ENCODE measurements at places on chromosomes 1 and 21.

DNA sequence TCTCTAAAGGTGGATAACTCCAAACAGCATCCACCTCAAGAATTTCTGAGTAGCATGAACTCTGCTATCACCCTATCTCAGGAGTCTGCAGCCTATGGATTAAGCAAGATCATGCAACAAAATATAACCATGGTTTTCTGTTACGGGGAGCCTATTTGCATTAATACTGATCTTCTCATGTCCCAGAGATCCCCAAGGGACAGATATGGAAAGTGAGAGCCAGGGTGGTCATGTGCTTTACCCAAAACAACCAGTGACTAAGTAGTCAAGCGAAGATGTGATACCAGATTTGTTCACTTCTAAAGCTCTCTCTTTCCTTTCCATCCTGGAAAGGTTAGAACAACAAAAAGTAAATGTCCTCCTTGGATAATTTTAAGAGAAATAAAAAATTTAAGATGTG is 125.1 kb downstream of the PRRX1 start:
- DNase-seq: no peak

GRCh38 chr1:117648015-117648414 is 42.2 kb downstream of the TENT5C start:
- DNase-seq: no peak

- no peak for DNase-seq
Observed at GRCh38 chr1:46575778-46576177, 24.3 kb upstream of the KNCN start.

DNA sequence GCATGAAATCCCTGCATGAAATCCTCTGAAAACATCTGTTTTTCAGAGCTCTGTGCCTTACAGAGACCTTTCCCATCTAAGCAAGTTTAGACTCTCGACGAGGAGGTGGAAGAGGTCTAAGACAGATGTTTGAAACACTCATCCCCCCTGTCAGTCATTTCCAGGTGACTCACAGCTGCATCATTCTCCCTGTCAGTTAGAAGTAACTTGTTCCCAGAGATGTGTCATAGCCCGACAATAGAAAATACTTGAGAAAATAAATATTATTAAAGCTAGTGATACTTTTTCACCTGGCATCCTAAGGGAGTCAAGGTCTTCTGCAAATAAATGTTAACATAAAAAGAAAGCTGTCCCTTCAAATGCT is 41.6 kb upstream of the SEC16B start:
- peak; percentile 24 for DNase-seq

DNA sequence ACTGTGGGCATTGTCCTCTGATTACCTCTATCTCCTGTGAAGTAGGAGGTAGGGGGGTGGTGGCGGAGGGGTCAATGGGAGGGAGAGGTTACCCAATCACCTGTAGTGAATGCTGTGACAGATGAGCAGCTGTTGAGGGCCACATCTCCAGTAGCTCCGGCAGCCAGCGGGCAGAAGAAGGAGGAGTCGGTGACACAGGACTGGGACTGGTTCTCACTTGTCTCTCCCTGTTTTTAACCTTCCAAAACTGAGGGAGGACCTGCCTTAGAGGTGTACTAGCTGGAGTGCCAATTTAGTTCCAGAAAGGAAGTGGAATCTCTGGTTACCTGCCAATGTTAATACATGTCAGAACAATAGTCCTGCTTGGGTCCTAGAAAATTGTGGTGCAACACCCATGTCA is 56.2 kb upstream of the ENAH start:
- no peak for DNase-seq

- no peak for DNase-seq
Observed at GRCh38 chr1:84708031-84708430, 17.8 kb upstream of the SSX2IP start.

DNA sequence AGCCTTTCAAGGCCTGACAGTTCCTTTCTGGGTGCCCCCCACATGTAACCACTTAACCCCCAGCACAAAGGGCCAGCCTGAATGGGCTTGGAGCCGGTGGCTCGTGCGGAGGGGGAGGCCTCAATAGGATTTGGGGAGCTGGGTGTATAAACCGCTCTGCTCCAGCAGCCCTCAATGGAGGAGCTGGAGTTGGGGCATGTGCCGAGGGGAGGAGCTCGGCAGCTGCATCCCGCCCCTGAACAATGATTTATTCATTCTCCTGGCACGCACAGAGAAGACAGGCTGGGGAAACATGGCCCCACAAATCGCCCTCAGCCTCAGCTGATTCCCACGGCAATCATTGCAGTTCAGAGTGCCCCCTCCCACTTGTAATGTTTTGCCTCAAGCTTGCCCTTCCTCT is 6.9 kb upstream of the C1orf216 start:
- peak; percentile 22 for DNase-seq

GRCh38 chr21:42513151-42513984 is at the start of gene SLC37A1:
TSS of gene SLC37A1 (plus strand) at chr21:42513852. CDS start at chr21:42518455, 4,603 bp downstream.
- peak; percentile 51 for DNase-seq

DNA sequence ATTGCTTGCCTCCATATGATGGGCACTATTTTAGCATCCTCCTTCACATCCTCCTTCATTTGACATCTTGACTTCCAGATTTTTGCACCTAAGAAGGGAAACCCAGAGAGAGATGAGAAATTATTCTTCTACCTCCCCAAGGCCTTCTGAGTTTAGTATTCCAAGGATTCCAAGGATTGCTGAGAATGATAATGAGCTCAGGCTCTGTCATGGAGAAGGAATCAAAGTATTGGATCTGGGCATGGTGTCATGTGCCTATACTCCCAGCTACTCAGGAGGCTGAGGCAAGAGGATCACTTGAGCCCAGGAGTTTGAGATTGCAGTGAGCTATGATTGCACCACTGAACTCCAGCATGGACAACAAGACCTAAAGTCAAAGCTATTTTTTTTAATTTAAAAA is 26.6 kb upstream of the ZNF281 start:
- DNase-seq: no peak

DNA sequence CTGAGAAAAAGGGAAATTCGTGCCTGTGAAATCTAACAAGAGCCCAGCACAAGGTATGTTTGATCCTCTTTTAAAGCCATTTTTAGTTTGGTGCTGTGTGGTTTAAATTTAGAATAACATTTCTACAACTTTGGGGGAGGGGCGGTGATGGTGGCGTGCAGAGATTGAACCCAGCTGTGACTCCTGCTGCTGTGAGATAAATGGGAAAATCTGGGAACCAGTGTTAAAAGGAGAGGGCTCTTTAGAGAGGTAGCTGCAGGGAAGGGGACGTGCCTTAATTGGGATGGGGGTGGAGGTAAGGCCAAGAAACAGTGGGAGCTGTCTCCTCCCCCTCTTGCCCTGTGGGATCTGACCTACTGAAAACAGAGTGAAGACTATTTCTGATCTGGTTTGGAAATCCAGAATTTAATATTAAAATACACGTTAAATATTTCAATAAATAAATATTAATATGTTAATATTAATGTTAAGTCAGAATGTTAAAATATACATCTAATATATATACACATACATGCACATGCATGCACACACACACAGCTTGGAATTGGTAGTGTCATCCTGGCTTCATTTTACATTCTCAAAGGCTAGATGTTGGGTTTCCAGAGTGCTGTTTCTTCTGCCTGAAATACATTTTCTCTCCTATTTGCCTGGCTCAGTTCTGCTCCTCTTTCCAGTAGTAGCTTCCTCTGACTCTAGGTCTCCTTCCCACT is 30.1 kb upstream of the DNAJC6 start:
- DNase-seq: no peak

DNA sequence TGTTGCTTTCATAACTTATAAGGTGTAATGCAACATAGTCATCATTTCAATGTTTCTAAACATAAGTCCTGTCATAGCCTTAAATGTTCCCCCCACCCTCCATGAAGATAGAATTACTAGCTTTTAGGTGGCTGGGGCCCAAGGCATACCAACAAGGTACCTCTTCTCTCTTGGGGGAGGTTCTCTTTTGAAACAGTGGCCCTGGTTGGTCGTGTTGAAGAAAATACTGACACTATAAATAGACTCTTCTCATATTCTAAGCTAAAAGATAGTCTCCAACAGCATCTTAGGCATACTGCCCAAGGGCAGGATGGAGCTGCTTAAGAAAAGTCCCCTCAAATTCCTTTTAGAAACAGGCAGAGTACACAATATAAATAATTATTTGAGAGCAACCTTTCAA is 255.0 kb downstream of the FAF1 start:
- DNase-seq: no peak

GRCh38 chr1:113732802-113733201 is 26.5 kb downstream of the PHTF1 start:
- DNase-seq: no peak

- DNase-seq: no peak
Observed at GRCh38 chr1:202200112-202200548, 6.5 kb downstream of the LGR6 start.

DNA sequence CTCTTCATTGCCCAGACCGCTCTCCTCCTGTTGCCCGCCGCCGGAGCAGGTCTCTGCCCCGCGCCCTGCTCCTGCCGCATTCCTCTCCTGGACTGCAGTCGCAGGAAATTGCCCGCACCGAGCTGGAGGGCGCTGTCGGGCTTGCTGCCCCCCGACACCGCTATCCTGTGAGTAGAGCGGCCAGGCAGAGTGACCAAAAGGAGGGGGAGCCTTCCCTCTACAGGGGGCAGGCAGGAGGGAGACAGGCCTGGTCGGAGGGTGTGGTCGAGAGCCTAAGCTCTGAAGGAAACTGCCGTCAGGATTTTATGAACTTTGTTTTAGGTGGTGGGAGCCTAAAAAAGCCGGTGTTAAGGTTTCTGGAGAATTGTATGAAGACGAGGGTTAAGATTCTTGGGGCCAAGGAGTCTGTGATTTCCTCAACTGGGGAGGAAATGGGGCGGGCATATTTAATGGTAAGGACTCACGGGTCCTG is 517 bp downstream of the LRIG2 start:
- DNase-seq: peak; percentile 88

Data from adipocyte (in vitro differentiated cells).